ENCODE measurements at places on chromosomes 3 and 15.

DNA sequence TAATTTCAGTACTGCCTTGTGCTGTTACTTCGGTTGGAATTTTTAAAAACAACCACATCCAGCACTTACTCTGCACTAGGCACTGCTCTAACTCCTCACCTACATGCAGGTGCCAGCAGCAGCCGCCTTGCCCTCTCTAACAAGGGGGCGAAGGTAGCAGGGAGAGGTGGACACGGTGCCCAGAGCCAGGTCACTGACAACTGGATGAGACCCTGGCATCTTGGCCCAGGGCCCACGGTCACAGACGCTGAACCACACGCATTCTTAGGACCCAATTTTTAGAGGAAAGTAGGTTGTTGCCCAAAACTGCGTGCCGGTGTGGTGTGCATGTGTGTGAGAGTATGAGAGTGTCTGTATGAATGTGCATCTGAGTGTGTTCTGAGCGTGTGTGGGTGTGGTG, 63.4 kb upstream of the GATA2 start:
- DNase-seq: no peak

GRCh38 chr3:136932523-136932922, 25.3 kb upstream of the IL20RB start:
- no peak for DNase-seq

DNA sequence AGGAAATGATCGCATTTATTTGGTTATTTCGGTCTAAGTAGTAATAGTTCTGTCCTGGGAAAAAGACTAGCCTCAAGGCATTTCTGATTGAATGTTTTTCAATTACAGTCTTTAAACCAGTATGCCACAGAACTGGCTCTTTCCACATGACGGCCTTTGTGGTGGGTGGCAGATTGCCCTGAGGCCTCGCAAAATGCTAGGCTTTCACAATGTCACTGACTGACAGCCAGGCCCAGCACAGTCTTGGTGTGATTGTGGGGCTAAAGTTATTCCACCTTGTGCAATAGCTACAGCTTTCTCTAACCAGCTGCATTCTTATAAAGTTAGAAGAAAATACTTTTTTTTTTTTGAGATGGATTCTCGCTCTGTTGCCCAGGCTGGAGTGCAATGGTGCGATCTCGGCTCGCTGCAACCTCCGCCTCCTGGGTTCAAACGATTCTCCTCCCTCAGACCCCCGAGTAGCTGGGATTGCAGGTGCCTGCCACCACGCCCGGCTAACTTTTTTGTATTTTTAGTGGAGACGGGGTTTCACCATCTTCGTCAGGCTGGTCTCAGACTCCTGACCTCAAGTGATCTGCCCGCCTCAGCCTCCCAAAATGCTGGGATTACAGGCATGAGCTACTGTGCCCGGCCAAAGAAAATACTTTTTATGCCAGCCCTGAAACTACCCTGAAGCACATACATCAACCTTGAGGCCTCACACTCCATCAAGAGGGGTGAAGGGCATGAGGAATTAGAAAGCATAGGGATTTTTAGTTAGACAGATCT, 2.5 kb upstream of the ADIPOQ start:
- DNase-seq: no peak

DNA sequence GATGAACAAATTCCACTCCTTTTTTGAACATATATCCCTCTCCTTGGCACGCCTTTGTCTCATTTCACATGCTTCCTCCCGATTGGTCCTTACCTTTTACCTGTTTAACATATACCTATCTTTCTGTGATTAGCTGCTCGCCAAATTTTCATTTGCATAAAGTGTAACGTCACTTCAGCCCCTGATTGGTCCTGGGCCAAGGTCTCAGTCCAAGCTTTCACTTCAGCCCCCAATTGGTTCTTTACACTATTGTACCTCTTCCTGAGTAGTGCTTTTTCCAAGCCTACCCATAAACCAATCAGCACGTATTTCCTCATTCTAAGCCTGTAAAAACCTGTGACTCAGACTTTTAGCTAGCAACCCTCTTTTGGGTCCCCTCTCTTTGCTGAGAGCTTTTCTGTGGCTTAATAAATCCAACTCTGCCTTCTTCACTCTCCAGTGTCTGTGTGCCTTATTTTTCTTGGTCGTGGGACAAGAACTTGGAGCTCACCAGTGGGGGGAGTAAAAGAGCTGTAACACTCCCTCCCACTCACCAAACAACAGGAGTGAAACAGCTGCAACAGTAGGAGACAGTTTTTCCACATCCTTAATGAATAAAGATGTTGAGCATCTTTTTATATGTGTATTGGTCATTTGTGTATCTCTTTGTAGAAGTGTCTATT, 584 bp upstream of the XCR1 start:
- DNase-seq: no peak

DNA sequence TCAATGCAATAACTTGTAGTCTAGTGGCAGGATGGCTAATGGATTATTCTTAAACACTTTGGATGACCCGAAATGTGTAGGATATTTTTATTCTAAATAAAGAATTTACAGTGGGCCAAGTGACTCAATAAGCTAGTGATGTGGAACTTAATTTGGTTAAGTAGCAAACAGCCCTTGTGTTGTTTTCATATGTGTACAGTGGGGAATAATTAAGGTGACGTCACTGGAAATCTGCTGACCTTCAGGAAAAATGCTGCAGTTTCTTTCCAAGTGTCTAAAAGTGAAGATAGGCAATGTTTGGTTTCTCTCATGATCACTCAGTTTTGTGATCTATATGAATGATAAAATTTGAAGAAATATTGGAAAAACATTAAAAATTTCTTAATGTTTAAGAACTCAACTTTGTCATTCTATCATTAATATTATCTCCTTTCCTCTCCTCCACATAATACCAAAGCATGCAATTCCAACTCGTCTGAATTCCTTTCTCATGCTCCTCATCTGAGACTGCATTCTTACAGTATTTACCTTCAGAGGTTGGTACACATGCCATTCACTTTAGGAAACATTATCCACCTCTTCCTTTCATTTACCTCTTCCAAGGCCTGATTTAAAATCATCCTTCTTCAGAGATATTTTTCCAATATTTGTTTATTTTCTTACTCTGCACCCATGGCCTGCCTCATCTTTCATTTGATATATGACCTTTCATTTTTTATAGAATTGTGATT, 414.6 kb upstream of the ARPP21 start:
- no peak for DNase-seq

GRCh38 chr3:120355486-120355885, 6.3 kb upstream of the LRRC58 start:
- no peak for DNase-seq

DNA sequence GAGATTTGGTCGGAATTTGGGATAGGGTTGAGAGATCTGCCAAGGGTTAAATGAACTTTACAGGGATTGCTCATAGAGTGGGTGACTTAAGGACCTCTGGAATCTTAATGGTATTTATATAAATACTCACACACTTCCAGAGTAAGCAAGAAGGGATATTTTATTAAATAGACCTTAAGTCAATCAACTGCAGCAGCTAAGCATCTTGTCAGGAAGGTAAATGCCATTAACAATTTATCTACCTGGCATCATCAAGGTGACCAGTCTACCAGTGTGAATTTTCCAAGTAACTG, 123.9 kb downstream of the FEZF2 start:
- DNase-seq: no peak

DNA sequence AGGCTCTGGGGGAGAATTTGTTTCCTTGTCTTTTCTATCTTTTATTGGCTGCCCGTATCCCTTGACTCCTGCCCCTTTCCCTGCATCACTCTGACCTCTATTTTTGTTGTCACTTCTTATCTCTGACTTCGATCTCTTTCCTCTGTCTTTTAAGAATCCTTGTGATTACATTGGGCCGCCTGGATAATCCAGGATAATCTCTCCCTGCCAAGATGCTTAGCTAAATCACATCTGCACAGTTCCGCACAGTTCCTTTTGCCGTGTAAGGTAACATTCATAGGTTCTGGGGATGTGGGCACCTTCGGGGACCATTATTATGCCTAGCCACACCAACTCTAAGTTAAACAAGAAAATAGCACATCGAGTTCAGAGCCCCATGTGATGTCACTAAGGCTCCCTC, 103.0 kb upstream of the DPPA4 start:
- no peak for DNase-seq

- DNase-seq: no peak
These were observed 16.7 kb downstream of the PIK3CA start for GRCh38 chr3:179164857-179165256.

DNA sequence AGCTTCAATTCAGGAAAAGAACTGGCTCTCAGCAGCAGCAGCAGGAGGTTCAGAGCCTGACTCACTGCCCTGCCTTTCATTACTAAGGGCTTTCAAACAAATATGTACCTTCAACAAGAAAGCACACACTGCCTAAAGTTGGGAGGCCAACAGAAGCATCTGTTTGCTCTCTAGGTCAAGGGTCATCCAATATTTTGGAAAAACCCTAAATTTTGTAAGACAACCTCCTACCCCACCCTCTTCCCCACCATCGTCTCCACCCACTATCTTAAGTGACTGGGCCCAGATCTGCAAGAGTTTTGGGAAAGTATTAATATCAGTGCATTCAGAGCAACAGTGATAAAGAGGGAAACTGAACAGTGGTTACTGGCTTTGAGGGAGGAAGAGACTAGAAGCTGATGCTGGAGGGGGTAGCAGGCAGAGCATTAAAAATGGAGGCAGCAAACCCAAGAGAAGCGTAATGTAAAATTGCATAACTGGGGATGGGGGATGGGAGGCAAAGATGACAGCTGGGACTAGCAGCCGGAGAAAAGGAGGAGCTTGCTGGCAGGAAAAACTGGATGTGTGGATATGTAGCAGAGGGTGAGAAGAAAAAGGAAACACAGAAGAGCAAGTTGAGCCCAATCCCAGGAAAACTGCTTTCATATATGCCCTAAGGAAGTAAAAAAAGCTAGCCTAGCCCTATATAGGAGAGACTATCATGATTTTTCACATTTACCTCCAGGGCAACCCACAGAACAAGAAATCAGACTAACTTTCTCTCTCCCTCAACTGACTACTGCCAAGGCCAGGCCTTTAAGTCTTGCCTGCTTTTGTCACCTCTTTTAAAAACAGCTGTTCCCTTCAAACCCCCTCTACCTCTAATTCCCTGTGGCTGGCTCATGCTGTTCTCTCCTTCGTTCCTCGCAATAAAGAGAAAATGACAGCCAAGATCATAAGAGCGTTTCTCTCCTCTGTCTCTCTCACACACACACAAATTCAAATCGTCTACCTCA, 31.4 kb downstream of the NPTN start:
- DNase-seq: no peak

- DNase-seq: no peak
These were observed 478.6 kb downstream of the SHQ1 start for GRCh38 chr3:72369681-72370080.

DNA sequence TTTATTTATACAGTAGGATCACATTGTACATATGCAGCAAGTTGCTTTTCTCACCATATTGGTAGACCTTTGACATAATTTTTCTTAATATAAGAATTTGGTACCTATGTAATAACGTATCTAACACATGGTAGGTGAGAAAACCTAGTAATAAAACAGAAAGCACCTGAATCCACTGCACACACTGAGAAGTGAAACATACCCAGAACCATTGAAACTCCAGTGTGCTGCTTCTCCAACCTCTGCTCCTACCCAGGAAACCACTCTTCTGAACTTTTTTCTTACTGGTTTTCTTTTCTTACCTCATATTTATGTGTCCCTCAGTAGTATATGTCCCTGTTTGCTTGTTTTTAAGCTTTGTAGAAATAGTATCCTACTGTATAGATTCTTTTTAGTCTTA, 293.0 kb downstream of the UBE2E2 start:
- DNase-seq: no peak

- no peak for DNase-seq
These were observed 776.5 kb downstream of the ROBO2 start for GRCh38 chr3:77816366-77816765.

GRCh38 chr15:93118904-93119303, 29.9 kb upstream of the RGMA start:
- no peak for DNase-seq

DNA sequence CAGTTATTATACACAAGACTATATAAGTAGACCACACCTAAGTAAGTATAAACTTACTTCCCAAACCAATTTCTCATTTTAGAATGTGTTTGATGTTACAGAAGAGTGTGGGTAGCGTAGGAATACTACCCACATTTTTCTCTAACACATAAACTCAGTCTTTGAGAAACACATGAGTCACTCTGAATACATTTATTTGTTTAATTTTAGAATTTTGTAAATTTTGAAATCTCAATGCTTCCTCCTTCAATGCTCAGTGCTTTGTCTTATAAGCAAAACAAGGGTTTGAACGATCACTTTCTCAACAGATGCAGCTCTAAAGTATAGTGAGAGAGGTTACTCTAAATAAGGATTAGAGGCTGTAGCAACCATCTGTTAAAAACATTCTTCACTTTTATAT, 700.8 kb downstream of the SI start:
- DNase-seq: no peak

GRCh38 chr15:68479406-68479805, 47.4 kb upstream of the ITGA11 start:
- no peak for DNase-seq

DNA sequence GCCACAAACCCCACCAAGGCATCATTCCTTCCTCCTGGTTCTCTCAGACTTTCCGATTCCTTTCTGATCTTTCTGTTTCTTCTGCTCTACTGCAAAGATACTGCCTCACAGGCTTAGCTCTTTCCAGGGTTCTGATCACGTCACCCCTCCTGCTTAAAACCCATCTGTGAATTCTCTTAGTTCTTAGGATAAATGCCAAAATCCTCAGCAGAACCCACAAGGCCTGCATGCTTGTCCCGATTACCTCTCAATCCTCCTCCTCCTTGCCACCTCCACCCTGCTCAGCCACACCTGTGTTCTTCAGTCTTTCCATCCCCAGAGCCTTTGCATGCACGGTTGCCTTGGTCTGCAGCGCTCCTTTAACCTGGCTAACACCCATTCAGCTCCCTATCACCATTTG, 84.0 kb downstream of the SRGAP3 start:
- no peak for DNase-seq

- DNase-seq: no peak
These were observed 62.4 kb upstream of the SPATA12 start for GRCh38 chr3:56998076-56998529.

DNA sequence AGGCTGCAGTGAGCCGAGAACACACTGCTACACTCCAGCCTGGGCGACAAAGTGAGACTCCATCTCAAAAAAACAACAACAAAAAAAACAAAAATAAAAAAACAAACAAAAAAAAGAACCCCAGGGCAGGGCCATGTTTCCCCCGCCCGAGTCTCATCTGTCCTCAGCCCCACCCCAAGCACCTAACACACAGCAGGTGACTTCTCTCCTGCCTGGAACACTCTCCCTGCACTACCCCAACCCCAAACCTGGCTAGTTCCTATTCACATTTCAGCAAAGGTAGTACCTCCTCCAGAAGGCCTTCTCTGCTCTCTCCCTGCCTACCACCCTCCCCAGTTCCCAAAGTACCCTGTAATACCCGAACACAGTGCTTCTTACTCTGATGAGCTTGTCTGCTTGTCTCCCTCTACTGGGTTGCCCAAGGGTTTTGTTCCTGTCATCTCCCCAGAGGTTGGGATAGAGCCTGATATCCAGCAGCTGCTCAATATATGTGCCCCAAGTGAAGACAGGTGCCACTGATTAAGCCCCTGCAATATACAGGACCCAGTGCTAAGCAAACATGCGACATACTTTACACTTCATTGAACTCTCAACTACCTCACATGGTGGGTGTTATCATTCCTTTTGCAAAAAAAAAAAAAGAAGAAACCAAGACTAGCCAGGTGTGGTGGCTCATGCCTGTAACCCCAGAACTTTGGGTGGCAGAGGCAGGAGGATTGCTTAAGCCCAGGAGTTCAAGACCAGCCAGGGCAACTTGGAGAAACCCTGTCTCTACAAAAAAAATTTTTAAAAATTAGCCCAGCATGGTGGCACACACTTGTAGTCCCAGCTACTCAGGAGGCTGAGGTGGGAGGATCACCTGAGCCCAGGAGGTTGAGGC, 103.6 kb downstream of the DAPK2 start:
- DNase-seq: no peak

All from T-helper 2 cell treated with Interferon-gamma antibody and Interleukin-4, amounts not matched to agents 5 μg/mL and 100 μg/mL, for 36 hours (primary cell).